Activated gamma-delta T cell (primary cell): ENCODE measurements at places on chromosomes 11 and 22.

GRCh38 chr11:135073381-135073780 is 661.3 kb upstream of the B3GAT1 start:
- DNase-seq, result no peak

GRCh38 chr11:122902951-122903350 is 20.4 kb downstream of the JHY start:
- DNase-seq, result no peak

DNA sequence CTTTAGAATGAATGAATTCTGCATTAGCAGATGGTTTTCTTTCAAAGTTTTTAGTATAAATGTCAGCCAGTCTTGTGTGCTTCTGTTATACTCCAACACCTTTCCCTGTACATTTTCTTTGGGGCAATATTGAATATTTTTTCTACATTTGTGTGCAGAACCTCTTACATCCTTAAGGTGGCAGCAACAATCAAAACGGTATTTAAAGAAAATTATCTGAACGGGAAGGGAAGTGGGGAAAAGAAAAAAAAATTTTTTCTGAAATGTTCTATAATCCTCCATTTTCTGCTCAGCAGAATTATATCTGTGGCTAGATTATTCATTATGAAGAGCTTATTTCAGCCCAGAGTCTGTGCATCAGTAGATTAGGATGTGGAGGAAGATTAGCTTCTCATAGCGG is 347.3 kb upstream of the RAG2 start:
- DNase-seq, result no peak

DNA sequence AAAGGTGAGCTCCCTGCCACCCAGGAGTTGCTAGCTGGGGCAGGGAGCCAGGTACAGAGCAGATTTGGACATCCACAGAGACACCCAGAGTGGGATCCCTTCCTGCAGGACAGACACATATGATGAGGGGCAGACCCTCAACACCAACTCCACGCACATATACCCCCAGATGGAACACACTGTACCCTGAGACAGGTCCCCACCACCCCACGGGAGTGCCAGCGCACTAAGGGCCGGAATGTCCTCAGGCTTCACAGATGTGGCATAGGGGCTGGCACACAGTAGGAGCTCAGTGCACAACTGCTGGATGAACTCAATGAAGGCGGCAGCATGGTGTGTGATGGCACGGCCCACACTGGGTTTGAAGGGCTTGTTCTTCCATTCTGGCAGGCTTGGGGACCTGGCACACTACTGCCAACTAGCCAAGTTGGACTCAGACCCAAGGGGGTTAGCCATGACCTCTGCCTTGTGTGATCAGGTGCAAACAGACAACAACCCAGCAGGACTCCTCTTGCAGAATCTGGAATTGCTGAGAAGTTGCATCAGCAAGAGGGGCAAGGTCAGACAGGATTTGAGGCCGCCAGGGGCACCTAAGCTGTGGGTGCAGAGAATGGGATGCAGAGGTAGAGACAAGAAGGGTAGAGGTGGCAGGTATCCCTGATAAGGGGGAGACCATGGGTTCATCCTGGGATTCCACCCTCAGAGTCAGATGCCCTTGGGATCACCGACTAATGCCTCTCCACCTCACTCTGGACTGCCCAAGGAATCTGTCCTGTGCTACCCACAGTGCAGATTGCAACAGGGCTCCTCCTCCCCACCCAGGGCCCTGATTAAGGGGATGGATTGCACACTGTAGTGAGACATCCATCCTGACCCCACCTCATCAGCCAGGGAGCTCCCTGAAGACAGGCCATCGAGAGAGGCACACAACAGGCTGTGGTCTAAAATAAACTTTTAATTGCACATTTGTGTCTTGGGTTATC is 2.4 kb downstream of the C22orf15 start:
- DNase-seq, result no peak

GRCh38 chr11:62954478-62954877 is 30.3 kb downstream of the SLC22A6 start:
- DNase-seq, result no peak

GRCh38 chr11:16363706-16364105 is 7.4 kb upstream of the SOX6 start:
- no peak for DNase-seq

GRCh38 chr11:72010529-72011233 is 12.0 kb downstream of the IL18BP start:
- DNase-seq, result no peak

DNA sequence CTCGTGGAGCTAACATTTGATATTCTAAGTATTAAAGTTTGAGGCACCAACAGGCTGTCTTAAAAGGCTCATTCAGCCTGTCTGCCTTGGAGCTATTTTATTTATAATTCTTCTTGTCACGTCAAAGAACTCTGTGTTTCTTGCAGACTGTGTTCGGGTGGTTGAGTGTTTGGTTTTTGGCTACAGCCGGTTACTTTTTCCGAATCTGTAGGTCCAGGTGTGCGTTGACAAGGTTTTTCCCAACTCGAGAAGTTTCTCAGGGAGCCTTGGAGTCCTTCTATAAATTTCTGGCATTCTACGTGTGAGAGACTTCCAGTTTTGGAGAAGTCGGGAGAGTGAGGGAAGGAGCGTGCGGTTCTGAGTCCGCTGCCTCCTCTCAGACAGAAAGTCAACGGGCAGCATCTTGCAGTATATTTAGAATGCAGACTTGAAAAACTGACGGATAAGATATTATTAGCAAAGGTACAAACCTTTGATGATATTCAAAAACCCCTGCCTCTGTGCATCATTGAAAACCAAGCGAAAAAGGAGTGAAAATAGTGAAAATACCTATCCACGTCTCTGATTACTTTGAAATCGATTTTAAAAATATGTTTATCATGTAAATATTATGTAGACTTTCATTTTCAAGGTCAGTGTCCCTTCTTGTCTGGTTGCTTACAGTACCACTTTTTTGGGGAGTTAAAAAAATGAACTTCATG is 85.2 kb upstream of the PPARA start:
- DNase-seq, result no peak
